ENCODE measurements at places on chromosomes 5 and 9.

DNA sequence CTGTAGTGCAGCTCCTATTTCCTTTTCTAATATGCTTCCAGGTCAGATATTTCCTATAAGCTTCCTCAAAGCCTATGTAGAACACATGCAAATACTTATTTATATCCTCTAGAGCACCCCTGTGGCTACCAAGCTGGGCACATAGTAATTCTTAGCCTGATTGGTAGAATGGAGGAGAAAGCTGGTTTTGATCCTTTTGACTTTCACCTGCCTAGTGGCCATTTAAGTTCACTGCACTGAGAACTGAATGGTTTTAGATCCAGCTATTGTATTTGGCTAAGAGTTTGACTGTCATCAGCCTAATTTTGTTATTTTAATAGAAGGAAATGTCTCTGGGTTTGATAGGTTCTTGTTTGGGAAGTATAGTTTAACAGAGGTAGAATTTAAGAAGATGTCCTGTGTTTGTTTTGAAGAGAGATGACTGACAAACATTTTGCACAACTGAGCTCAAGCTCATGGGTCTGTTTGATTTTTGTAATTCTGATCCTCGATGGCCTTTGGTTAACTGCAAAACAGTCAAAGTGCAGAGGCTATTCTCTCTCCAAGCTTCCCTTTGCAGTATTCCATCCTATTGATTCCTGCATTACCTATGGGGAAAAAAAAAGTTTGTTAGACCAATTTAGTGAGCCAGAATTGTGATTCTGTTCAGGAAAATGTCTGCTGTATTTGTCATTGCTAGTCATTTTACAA lies 85.4 kb downstream of the KCNN2 start:
- DNase-seq: peak; percentile 15

DNA sequence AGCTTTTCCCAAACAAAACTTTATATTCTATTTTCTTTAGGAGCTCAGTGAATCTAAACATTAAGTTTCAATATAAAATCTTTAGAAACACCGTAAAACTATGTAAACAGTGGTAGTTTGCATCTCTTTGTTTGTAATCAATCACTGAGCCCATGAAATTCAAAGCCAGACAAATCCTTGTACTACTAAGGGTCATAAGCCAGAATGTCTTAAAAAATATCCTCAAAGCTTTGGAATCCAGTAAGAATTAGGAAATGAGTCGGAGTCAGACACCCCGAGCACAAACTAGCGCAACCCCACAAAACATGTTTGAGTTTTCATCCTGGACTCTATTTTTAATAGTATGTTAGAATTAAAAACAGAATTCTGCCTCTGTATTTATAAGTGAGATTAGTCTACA lies 153.8 kb downstream of the HSPA4 start:
- DNase-seq: peak; percentile 15

GRCh38 chr9:88682431-88682831 lies 147.5 kb downstream of the NXNL2 start:
- no peak for DNase-seq

DNA sequence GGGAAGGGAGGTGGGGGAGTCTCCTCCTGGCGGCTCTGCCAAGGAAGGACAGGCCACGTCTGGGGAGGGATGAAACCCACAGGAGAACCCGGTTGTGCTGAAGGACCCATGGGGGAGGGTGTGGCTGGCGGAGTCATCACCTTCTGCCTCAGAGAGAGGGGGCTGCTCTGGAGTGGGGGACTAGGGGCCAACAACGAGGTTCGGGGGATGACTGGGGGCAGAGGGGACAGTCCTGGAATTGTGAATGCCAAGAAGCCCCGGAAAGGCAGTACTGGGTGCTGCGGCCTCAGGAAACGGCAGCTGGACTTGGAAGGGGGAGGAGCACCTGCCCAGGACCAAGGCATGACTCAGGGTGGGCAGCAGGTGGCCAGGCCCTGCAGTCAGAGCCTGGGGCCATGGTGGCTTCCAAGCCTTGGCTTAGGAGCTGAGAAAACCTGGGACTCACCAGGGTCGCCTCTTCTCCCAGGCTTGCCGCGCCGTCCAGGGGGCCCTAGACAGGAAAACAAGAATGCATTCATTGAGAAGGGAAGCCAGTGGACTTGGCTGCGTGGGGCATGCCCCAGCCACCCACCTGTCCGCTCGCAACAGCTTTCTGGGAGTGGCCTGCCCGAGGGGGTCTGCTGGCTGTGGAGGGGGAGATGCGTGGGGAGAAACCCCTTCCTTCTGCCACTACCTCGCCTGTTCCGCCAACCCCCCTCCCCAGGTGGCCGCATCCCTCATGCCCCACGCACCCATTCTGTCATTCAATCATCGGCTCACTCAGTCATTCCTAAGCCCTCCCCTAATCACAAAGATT lies 74.0 kb upstream of the PHYKPL start:
- no peak for DNase-seq

GRCh38 chr9:70466976-70467561 lies 52.6 kb upstream of the KLF9 start:
- no peak for DNase-seq

GRCh38 chr9:86572904-86573303 lies 218.7 kb upstream of the TUT7 start:
- no peak for DNase-seq

All from adipocyte (in vitro differentiated cells).